ENCODE measurements at places on chromosomes 5 and 9.

- DNase-seq, result no peak
Measured at GRCh38 chr5:91367908-91368648, 15.0 kb downstream of the ARRDC3 start.

DNA sequence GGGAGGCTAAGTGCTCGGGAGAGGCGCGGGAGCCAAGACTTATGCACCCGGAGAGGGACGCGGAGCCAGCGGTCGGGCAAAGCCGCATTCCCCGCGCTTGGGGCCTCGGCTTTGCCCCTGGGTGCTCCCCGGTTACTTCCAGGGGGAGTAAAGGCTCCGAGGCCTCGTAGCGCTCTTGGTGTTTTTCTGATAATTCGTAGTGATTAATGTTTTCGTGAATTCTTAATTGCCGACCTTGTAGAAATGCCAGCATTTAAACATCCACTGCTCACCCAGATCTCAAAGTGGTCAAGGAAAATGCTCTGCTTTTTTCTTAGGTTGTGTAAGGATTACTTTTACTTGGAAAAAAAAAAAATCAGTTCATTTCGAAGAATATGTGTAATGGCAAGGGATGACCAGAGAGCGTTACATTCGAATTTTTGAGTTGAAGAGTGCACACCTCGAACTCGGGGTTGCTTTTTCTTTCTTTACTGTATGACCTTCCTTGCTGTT lies 654 bp upstream of the TUT7 start:
- no peak for DNase-seq

DNA sequence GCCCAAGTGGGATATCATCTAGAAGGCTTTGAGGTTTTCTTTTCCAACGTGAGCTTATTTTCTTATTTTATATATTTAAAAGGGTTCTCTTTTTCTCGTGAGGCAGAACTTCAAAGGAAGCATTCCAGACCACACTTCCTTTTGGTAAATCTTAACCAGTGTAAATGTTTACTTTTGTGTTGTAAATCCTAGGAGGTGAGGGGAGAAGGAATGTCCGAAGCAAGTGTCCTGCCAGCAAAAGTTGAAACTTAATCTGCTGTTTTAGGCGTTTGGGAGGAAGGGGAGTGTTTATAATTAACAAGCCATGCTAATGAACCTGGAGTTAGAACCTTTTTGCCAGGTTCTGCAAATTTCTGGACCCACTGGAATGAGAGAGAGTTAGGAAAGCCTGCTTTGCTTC lies 37.9 kb downstream of the WWC1 start:
- no peak for DNase-seq

- no peak for DNase-seq
Measured at GRCh38 chr9:17535176-17535575, 43.7 kb upstream of the SH3GL2 start.

DNA sequence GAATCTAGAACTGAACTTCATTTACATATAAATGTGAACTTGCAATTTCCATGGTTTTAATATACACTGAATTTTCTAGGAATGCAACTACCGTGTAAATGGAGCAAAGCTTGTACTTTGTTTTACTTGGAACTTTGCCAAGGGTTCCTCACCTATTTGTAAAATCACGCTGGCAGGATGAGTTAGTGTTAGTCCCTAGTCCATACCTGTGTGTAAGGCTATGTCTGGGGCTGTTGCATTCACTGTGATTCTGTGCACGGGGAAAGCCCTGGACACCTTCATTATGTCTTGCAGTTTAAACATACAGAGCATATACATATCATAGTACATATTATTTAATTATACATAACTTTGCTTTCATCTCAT lies 119.9 kb downstream of the PAX5 start:
- DNase-seq, result no peak

DNA sequence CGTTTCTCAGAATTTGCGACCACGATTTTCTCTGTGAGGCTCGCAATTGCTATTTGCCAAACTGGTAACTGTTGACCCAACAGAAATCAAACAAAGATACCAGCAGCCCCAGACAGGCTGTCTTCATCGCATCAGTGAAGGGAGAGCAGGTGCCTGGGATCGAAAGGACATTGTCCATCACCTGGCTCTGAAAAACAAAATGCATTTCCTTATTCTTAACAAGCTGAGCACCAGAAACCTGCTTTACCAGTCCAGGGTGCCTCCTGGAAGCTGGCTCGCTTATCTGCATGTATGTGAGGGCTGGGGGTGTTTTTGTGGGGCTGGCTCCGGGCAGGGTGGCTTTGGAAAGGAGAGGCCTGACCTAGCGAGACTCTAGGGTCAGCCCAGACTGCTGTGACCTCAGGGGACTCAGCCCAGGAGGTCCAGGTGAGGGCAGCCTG lies 24.7 kb downstream of the WWC1 start:
- no peak for DNase-seq

GRCh38 chr9:26983340-26983739 lies 22.1 kb downstream of the LRRC19 start:
- DNase-seq, result no peak

DNA sequence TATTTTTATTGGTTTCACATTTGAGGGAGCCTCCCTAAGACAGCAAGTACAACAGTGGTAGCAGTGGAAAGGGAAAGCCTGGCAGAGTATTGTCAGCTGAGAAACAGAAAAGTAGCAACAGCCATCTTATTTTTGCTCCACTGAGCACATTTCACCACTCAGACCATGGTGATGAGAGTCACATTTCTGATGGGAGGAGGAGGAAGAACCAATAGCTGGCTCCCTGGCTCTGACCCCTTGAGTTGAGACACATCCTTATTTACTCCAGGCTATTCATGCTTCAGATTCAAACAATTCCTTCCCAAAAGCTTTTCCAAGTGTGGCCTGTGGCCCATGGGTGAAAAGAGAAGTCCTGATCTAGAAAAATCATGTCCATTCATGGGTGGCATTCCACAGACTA lies 236.3 kb downstream of the ARHGAP26 start:
- no peak for DNase-seq

DNA sequence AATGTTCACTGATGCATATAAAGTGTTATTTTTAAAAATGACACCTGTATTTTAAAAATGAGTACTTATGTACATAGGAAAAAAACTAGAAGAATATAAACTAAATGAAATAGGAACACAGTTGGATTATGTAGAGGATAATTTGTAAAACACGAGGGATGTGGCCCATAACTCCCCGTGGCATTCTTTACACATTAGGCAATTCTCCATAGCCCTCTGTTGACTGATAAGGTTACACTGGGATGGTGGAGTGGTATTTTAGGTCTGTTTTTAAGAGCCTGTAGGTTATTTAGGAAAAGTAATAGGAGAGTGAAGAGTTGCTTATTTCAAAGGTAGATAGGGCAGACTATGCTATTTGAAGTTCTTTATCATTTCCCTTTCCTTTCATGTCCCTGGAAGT lies 1.8 kb downstream of the CAVIN4 start:
- no peak for DNase-seq

GRCh38 chr5:36666986-36667385 lies 60.6 kb downstream of the SLC1A3 start:
- no peak for DNase-seq

- no peak for DNase-seq
Measured at GRCh38 chr5:17005107-17005828, 69.2 kb upstream of the MYO10 start.

DNA sequence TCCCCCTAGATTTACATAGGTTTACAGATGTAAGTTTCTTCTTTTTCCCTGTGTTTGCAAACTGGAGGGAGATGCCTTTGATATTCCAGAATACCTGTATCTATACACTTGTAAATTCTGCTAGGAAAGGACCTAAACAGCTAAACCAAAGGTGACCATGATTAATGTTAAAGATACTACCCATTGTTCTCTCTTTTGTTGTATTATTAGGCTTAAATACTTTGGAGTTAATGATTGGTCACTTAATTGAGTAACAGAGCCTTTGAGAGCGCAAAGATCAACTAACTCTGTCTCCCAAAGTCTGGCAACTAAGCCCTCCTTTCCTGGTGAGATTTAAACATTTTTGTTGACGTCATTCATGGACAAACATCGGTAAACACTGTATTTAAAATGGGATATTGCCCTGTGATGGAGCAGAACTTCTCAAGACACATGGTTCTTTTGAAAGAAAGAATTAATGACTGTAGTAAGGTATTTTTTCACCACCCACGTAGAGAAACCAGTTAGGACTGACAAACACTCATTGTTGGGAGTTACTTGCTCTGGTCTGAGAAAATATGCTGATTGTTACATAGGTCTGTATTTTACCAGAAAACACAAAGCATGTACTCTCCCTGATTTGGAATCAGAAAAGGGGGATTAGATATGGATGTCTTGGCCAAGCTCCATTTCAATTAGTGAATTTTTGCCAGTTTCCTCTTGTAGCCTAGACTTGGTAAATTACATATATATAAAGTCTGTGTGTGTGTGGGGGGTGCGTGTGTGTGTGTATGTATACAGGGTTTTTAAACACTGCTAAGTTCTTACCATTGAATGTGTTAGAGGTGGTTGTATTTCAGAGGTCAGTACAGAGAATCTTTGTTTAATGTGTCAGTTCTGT lies 4.6 kb downstream of the VCAN start:
- no peak for DNase-seq

GRCh38 chr5:50791813-50792212 lies 125.4 kb downstream of the PARP8 start:
- DNase-seq, result no peak

DNA sequence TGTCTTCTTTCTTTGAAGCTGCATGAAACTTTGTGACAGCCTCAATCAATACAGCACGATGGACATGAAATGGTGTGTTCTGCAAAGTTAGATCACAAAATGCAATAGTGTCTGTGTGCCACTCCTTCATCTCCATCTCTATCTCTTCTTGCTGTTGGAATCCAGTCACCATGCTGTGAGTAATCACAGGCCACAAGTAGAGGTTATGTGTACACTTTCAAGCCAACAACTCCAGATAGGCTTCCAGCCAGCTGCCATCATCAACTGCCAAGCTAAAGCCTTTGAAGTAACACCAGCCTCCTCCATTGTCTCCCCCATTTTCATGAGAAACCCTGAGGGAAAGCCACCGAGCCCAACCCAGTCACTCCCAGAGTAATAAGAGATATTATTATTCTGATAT lies 360.6 kb downstream of the PTPRD start:
- no peak for DNase-seq

GRCh38 chr9:107734256-107735013 lies 244.9 kb upstream of the KLF4 start:
- DNase-seq, result no peak

- no peak for DNase-seq
Measured at GRCh38 chr5:32258424-32258823, 54.3 kb downstream of the MTMR12 start.

- no peak for DNase-seq
Measured at GRCh38 chr5:30113542-30113941, 1079.9 kb upstream of the CDH6 start.

- no peak for DNase-seq
Measured at GRCh38 chr5:7534505-7534904, 138.6 kb downstream of the ADCY2 start.

GRCh38 chr5:81755320-81755719 lies 4.4 kb upstream of the SSBP2 start:
- no peak for DNase-seq

- no peak for DNase-seq
Measured at GRCh38 chr9:83598487-83598886, 24.5 kb upstream of the IDNK start.

DNA sequence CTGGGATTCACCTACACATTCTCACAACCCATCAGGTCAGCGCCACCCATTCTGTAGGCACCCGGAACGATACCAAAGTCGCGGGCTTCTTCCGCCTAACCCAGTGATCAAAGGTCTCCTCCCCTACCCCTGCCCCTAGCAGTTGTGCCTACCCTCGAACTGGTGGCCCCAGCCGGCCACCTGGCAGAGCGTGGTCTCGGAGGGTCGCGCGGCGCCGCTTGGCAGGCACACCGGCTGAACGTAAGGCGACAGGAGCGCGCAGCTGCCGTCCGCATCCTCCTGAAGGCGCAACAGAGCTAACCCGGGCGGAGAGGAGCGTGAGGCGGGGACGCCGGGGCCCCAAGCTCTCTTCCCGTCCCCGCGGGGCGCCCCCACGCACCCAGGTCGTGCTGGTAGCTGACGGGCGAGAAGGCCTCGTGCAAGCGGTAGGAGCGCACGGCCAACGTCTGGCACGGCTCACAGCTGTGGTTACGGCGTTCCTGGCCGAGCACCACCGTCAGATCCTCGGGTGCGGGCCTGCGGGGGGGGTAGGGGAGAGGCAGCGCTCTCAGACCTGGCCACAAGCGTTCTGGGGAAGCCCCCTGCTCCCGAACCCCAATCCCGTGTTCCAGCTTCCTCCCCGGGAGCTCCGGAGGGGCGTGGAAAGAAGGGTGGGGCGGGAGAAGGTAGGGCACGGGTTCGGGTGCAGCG lies 2.8 kb upstream of the PFN3 start:
- DNase-seq, result no peak

GRCh38 chr9:19787672-19788071 lies 1.2 kb downstream of the SLC24A2 start:
- DNase-seq, result no peak

GRCh38 chr5:125550274-125550673 lies 803.8 kb upstream of the ZNF608 start:
- DNase-seq, result no peak

GRCh38 chr5:1103505-1104326 lies 8.1 kb downstream of the SLC12A7 start:
- no peak for DNase-seq

GRCh38 chr5:13328316-13328715 lies 616.2 kb downstream of the DNAH5 start:
- no peak for DNase-seq

DNA sequence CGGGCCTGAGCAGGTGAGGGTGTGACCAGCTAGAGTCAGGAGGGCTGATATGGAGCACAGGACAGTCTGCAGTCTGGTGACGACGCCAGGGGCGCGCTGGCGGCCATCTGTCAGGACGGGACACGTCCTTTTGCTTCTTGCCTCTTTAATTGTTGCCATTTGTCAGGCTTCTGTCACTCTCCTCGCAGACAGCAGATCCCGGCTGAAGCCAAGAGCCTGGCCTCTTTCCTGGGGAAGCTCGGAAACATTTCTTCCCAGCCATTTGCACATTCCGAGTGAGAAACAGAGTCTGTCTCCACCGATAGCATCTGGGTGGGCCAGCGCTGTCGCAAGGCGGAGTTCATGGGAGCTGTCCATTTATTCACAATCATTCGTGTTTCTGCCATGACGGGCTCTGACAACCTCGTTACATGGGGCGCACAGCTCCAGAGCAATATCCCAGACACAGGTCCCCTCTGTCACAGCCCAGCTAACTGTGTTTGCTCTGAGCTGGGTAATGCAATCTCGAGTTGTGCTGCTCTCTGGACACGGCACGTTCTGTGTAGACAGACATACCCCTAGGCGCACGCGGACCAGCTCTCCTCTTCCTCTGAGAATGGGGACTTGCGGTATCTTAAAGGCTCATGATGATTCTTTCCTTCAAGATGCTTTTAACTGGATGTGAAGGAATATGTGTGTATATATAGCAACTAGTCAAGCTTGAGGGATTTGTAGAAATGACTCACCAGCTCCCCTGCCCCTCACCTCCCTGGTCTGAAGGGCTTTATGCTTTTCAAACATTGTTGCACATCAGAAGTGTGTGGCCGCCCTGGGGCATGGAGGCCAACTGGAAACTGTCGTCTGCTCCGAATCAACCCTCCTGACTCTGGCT lies 105.3 kb upstream of the FCN2 start:
- no peak for DNase-seq

DNA sequence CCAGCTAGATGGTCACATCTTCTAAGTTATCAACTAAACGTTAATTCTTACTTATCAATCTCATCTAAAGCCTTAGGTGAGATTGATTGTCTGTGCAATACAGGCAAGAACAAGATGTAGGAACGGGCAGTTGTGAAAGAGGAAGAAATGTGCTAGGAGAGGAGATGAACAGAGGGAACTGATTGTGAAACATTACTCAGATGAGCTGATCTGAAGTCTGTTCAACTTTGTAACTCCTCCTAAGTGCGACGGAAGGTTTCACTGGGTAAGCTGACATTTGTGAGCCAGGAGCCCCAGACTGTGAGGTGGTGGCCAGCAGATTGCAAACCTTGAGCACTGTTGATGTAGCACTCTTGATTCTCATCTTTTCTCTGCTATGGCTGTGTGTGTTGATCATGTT lies 204.1 kb downstream of the CD180 start:
- no peak for DNase-seq

Data from stimulated activated CD8-positive, alpha-beta memory T cell treated with anti-CD3 and anti-CD28 coated beads, Interleukin-12 subunit alpha, Interleukin-12 subunit beta, amount 100 ng/mL, for 1 hour (primary cell).